CD4-positive, alpha-beta T cell treated with Interferon alpha-2 for 1 hour (primary cell): ENCODE measurements at places on chromosomes 13 and 19.
A peak's percentile ranks its signal among the peaks of the same experiment; 100 is the strongest.

DNA sequence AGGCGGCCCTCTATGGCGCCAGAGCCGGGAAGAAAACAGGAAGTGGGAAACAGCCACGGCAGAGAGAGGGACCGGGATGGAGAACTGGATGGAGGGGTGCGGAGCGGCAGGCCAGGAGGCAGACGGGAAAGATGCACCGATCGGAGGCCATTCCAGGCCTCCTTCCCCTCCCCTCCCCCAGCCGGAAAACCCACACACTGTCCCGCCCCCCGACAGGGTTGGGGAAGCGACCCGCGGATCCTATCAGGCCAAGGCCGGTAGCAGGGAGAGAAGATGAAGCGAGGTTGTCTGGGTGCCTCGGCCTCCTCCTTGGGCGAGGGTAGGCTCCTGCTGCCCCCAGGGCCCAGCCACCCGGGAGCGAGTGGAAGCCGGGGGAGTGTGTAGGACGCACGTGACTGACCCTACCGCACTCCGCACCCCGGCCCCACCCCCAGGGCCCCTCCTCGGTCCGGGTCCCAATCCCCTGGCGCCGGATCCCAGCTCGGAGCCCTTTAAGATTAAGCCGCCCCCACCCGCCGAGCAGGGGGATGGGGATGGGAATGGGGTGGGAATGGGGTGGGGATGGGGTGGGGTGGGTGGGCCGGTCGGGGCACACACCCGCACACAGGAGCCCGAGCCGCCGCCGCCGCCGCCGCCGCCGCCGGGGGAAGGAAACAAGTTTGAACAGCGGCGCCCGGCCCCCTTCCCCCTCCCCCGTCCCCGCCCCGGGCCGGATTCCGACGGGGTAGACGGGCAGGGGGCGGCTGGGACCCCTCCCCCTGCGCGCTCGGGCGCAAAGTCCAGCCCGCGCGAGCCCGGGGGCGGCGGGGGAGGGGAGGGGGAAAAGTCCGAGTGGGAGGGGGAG is 1.5 kb downstream of the ERF start:
- peak; percentile 60 for DNase-seq

GRCh38 chr13:44433863-44434765 is 60.5 kb downstream of the SERP2 start:
- no peak for DNase-seq

DNA sequence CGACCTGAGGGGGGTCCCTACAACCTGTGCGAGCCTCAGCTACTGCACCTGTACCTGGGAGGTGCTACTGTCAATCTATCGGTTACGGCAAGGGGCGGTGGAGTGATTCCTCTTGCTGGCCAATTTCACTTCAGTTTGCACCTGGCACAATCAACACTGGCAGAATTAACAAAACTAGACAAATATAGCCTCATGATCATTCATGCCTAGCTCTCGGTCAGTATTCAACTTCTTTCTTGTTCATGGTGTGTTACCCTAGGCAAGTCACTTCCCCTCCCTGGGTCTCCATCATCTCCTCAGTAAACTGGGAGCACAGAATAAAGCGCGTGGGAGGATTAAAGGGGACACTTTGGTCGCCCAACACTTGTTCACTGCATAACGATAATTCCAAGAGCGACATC is 618 bp downstream of the HAUS8 start:
- DNase-seq = peak; percentile 20

GRCh38 chr19:6233056-6233826 is 46.5 kb downstream of the MLLT1 start:
- no peak for DNase-seq

GRCh38 chr13:70856711-70857110 is 748.5 kb upstream of the KLHL1 start:
- no peak for DNase-seq

DNA sequence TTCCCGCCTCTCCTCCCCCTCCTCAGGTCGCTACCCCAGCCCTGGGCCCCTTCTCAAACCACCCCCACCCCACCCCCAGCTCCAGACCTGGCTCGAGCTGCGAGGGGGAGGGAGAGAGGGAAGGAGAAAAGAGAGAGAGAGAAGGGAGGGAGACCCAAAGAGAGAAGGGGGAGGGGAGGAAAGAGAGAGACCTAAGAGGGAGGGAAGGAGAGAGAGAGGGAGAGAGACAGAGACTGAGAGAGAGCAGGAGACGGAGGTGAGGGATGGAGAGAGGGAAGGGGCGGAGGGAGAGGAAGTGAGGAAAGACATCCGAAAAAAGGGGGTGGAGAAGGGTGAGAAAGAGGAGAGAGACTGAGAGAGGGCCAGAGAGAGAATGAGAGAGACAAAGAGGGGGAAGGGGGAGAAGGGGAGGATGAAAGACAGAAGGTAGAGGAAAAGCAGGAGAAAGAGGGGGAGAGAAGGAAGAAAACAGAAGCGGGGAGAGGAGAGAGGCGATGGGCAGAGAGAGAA is 2.0 kb upstream of the SPACA6 start:
- no peak for DNase-seq

- DNase-seq = peak; percentile 55
Measured at GRCh38 chr13:48749699-48750473, 96.2 kb downstream of the CYSLTR2 start.

- DNase-seq = no peak
Measured at GRCh38 chr19:17235971-17236777, 9.5 kb downstream of the NR2F6 start.

GRCh38 chr19:46678110-46678732 is 17.2 kb upstream of the DACT3 start:
- DNase-seq = peak; percentile 66

- no peak for DNase-seq
Measured at GRCh38 chr13:75362026-75362425, 119.9 kb downstream of the TBC1D4 start.

DNA sequence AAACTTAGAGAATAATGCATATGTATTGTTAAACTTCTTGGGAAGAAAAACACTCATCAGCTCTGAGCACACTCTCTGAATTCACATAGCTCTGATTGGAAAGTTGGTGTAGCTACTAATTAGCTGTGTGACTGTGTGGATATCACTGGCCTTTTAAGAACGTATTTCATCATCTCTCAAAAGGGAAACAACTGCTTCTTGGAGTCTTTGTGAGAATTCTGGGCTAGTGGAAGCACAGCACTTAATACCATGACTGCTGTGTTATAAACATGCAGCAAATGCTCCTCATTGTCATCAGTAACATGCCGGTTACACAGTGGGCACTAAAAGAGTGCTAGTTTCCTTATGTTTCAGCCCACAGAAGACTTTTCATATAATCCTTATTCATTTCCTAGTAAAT is 220.9 kb upstream of the CSNK1A1L start:
- DNase-seq = no peak
